ENCODE measurements at places on chromosomes 1 and 21.

DNA sequence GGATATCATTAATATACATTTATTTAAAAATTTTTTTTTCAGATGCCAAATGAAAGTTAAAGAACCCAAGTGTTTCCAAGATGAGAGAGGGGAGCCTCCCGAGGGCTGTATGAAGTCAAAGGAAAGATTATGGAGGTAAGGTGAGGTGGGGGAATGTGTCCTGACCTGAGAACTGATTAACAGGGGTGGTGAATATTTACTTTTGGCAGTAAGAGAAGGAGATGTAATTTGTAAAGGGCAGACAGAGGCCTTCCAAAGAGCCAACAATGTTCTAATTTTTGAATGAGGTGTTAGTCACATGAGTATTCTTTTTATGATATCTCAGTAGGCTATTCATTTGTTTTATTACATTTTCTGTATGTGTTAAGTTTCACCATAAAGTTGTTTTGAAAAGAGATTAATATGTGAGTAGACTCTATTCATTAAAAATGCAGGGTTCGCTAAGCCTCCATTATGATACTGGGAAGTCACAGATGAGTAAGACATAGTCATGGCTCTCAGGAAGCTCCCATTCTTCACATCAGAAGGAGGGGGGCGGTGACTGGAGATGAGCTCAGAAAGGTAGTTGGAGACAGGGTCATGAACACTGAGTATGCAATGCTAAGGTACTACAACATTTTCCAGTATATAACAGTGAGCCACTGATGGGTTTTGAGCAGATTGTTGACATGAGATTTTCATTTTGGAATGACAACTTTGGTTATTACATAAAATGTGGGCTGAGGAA is 62.4 kb upstream of the TNFSF18 start:
- DNase-seq, result peak; percentile 79

- no peak for DNase-seq
Measured at GRCh38 chr1:18738126-18738525, 107.5 kb downstream of the PAX7 start.

- DNase-seq, result peak; percentile 94
Measured at GRCh38 chr1:173205146-173206051, 1.7 kb downstream of the TNFSF4 start.

DNA sequence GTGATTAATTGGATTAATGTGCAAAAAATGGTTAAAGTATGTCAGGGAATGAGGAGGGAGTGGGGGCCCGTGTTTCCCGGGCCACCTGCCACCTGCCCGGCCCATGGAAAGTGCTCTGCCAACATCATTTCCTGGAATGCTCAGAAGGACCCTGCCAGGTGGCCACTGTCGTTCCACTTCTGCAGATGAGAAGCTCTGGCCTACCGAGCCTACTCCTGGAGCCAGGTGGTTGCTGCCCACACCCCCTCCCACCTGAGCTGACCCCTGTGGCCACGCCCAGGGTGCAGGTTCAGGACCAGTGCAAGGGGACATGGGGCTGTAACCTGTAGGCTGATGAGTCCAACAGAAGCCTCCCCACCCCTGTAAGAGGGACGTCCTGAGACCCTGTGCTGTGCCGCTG is 99.7 kb downstream of the PRDM16 start:
- DNase-seq, result no peak

DNA sequence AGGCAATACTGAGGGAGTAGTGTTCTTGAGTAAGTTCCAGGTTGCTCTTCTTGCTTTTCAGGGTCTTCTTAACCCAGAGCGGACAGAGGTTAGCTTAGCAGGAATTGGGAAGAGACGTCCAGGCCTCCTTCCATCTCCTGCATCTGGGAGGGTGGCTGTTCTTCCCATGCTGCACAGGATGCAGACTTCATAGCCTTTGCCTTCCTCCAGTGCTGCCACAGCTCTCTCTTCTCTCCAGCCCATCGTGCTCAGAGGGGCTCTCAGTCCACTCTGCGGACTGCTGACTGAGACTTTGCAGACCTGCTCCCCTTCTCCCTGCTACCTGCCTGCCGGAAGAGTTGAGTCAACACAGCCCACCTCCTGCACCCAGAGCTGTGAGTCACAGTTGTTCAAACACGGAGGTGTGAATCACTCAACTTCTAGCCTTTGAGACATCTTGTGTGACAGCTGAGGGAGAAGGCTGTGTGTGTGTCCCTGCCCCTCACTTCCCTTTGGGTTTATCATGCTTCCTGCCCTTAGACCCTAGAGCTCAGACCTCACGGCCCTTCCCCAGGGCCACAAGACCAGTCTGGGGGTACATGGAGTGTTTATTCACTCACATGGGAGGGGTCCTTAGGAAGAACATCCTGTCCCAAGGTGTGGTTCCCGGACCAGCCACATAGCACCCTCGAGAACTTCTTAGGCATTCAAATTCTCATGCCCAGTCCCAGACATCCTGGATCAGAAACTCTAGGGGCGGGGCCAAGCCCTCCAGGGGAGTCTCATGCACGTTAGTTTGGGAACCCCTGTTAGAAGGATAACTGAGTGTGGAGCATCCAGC is 158.3 kb upstream of the CACNA1E start:
- DNase-seq, result no peak

DNA sequence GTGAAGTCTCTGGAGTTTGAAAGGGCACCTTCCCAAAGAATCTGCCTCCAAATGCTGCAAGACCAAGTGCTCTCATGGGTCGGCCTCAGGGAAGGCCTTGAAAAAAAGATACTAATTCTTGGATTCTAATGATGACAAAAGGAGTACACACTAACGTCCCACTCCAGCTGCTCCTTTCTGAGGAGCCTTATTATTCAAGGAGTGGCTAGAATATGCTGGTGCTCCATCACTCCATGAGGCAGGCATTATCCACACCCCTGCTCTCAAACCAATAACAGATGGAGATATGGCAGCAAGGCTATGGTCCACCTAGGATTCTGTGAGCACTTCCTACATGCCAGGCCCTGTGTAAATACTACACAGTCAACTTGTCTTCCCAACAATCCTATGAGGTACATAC is 54.4 kb downstream of the FAM78B start:
- DNase-seq, result no peak

- DNase-seq, result no peak
Measured at GRCh38 chr1:47751996-47752451, 245.2 kb downstream of the TRABD2B start.

GRCh38 chr21:25464275-25464674 is 143.0 kb downstream of the MRPL39 start:
- peak; percentile 8 for DNase-seq

GRCh38 chr1:13707164-13707563 is 7.2 kb downstream of the PRDM2 start:
- DNase-seq, result peak; percentile 46

DNA sequence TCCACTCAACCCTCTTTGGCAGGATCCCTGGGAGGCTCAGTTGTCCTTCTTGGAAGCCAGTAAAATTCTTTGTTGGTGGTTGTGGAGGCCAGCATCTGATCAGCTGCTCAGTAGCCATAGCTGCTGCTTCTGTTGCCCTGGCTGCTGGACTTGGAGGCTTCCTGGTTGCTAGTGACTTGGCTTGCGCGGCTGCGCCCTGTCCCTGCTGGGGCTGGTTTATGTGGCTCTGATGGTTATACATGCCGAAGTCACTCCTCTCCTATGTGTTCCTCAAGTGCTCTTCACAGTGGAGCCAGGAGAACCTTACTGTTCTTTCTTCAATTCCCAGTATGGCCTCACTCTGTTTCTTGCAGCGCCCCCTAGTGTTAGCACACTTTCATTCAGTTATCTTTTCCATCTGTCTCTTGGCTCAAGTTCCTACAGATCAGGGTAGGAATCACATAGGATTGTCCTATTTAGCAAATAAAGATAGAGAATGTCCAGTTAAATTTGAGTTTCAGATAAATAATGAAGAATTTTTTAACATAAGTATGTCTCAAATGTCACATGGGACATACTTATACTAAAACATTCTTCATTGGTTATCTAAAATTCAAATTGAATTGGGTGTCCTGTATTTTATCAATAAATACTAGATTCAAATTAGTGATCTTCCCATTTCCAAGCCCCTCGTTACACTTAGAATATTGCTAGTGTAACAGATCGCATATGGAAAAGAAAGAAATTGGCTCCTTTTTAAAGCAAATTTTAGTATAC is 176.5 kb downstream of the TGFB2 start:
- peak; percentile 34 for DNase-seq

GRCh38 chr1:162892906-162893611 is 32.1 kb upstream of the CCDC190 start:
- DNase-seq, result peak; percentile 84

DNA sequence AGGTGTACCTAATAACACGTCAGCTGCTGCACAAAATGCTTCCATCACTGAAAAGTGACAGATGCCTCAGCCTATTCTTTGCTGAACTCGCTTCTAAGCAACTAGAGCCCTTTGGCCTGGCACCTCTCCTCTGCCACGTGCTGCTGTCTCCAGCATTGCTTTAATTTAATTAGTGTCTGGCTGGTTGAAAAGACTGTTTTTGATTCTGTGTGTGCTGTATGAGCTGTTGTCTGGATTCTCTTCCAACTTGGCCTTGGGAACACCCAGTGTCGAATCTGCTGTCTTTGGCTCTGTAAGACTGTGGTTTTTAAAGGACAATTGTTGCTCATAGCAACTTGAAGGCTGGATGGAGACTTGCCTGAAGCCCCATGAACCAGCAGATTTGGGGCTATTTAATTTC is 109.5 kb downstream of the PSMG1 start:
- DNase-seq, result no peak

DNA sequence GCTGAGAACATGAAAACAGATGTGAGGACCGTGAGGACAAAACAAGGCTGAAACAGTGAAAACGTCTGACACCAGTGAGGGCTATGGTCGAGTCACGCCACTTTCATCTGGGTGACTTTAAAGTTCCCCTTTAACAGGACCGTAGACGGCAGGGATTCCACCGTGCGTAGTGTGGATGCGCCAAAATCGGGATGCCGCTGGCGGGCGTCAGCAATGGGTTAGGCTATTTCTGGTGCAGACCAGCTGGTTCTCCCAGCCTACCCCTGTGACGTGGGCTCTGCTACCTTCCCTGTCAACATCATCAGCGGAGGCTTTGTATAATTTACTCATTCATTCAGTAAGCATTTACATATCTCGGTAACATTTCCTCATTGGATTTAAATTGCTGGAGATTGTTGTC is 246.6 kb upstream of the AJAP1 start:
- DNase-seq, result no peak

DNA sequence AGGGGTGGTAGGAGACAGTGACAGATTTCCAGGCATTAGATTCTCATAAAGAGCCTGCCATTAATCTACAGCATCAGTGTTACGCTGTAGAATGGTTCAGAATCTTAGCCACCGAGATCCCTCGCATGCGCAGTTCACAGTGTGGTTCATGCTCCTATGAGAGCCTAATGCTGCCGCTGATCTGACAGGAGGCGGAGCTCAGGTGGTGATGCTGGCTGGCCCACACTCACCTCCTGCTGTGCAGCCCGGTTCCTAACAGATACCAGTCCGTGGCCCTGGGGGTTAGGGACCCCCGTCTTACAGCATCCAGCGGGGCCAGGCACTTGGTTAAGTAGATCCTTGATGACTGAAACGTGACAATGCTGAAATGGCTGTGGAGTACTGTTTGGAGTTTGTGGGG is 163.6 kb upstream of the C1orf21 start:
- no peak for DNase-seq

DNA sequence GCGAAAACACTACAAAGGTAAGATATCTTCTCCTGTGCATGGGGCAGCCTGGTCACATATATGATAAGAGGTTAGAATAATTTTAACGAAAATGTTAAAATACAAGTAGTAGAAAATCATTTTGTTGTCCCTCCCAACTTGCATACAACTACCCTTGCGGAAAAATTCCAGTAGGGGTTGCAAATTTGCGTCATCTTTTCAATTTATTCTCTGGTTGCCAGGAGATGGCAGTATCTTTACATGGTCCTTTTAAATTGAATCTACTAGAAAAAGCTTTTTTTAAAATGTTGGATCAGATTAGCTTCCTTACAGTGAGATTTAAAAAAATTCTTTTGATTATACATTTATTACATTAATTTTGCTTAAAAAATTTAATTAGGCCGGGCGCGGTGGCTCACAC is 10.9 kb downstream of the S100PBP start:
- DNase-seq, result peak; percentile 11

DNA sequence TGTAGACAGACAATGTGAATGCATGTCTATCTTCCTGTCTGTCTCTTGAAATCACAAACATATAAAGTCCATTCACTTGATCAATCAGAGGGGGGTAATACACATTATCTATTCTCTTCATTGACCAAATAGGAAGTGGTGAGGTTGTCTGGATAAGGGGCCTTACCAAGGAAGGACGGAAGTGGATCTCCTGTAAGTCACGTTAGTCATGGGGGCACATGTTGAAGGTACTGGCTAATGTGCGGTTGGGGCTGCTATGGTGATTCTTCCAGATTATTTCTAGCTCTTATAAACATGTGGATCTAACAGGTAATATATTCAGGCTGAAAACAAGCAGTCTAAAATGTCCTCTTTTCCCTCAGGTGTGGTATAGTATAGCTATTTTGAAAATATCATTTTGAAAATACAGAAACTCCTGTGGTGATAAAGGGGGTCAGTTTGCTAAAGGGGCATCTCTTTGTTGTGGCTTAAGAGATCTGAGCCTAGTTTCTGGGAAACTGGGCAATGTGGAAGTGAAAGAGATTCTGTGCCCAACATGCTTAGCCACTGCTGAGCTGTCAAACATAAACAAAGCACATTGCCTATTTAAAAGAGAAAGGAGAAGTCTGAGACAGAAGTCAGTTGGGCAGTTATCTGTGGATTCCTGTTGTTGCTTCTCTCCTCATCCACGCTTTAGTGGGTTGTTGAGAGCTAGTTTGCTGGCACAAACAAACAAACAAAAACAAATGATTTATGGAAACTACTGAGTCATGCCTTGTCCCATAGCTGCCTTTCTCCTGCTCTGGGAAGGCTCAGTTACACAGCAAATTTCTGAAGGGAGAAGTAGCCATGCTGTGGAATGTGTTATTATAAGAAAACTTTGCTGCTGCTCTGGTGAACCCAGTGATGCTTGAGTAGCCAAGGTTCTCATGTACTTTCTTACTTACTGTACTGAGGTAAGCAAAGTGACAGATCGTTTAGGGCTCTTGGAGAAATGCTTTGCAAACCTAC is 166.9 kb downstream of the HLX start:
- peak; percentile 42 for DNase-seq

DNA sequence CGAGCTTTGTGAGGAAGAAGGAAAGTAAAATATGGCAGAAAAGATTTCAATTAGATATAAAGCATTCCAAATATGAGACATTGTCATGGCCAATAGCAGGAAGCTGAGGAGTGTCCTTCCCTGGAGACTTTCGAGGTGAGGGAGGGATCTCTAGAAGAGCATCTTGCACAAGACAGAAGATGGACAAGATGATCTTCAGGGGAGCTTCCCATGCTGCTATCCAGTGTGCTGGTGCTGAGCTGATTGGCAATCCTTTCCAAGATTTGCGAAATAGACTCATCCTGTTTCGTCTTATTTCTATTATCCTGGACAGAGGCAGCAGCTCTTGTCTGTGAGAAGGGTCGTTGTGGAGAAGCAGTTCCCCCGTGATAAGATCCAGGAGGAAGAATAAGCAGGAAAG is 342.0 kb upstream of the CAMK1G start:
- peak; percentile 42 for DNase-seq

DNA sequence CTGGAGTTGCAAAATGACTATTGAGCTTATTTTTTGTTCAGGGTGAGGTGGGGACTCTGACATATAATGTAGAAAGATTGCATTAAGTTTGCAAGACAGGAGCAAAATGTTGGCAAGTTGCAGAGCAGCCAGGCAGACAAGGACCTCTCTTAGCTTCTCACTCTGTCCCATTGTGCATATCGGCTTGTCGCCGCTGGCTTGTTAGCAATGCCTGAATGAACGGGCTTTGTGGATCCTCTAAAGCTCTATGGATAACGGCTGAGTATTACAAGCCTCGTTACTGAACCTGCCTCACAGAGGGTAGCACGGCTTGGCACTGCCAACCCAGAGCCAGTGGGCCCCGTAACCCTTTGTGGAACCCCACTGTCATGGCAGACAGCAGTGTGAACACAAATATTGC is 68.4 kb downstream of the TNR start:
- no peak for DNase-seq

Measured in iris pigment epithelial cell (primary cell).